ENCODE measurements at places on chromosomes 1 and 21.
A peak's percentile ranks its signal among the peaks of the same experiment; 100 is the strongest.

GRCh38 chr1:94865360-94865759, 45.2 kb downstream of the SLC44A3 start:
- no peak for DNase-seq

GRCh38 chr1:67514786-67515185, 84.6 kb upstream of the SERBP1 start:
- no peak for DNase-seq

DNA sequence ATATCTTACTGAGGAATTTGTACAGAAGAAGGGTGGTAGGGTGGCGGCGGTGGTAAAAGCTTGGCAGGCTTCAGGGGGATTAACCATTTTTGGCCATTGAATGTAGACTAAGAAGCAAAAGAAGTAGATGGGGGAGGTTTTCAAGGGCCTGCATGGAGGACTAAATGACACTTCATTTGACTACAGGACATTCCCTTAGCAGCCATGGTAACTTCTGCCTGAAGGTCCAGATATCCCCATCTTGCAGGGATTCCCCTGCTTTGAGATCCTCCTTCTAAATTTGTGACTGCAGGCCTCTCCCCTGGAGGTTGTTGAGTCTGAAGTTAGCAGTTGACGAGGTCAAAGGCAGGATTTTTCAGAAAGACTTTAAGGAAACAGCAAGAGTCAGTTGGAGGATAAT, 4.8 kb downstream of the VASH2 start:
- DNase-seq: no peak

GRCh38 chr1:169892927-169893644, 610 bp downstream of the SCYL3 start:
- DNase-seq: peak; percentile 25

Measured in activated CD4-positive, alpha-beta T cell treated with anti-CD3 and anti-CD28 coated beads, Interleukin-2, amount 50 U/mL, for 48 hours (primary cell).